CD4-positive, alpha-beta T cell treated with Interleukin-21 for 1 hour (primary cell): ENCODE measurements at places on chromosomes 3 and 15.
A peak's percentile ranks its signal among the peaks of the same experiment; 100 is the strongest.

- no peak for DNase-seq
These were observed 309.6 kb upstream of the SEMA6D start for GRCh38 chr15:47407692-47408091.

DNA sequence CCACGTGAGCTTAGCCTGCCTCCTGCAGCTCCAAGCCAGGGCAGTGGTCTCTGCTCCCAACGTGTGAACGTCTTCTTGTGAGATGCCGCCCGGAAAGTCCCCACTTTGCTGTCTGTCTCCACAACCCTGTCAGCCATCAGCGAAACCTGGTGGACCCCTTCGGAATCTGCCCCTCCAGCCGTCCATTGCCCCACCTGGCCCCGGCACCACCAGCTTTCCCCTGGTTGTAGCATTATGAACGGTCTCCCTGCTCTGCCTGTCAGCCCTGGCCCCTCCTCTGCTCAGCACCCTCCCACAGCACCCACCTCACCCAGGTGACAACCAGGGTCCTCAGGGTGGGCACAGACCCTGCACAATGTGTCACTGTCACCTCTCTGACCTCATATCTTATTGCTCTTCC, 71.1 kb downstream of the HMCES start:
- no peak for DNase-seq

GRCh38 chr15:30953731-30954378, 37.6 kb downstream of the MTMR10 start:
- DNase-seq = no peak

DNA sequence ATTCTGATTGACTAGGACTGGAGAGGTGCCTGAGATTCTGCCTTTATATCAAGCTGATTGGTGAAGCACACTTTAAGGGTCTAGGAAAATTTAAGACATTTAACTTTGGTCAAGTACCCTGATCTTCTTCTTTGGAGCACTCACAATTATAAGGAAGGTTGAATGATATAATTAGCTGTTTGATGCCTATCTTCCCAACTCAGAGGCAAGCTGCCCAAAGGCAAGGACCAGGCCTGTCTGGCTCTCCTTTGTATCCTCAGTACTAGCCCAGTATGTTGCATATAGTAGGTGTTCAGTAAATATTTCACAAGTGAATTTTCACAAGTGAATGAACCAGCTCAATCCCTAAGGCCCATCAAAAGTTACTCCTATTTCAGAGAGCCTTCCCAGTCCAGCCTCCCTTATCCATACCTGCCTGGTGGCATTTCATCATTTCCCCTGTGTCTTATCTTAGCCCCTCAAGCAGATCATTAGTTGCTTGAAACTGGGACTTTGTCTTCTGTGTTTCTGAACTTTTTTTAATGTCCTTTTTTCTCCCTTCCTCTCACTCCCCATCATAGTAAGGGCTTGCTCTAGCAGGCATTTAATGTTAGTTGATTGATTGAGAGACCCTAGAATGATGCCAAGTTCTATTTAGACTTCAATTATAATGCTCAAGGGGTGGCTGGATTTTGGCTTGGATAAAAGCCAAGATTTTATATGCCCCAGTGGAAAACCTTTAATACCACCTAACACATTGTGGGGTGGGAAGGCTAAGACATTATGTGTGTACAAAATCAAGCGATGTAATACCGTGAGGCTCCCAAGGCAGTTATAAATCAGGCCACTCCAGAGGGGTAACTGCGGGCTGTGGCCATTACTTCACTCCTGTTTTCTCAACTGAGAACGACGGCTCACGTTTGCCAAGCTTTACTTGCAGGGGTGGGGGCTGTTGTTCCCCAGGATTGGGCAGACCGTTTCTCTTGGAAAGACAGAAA, 43.2 kb upstream of the BOC start:
- no peak for DNase-seq

DNA sequence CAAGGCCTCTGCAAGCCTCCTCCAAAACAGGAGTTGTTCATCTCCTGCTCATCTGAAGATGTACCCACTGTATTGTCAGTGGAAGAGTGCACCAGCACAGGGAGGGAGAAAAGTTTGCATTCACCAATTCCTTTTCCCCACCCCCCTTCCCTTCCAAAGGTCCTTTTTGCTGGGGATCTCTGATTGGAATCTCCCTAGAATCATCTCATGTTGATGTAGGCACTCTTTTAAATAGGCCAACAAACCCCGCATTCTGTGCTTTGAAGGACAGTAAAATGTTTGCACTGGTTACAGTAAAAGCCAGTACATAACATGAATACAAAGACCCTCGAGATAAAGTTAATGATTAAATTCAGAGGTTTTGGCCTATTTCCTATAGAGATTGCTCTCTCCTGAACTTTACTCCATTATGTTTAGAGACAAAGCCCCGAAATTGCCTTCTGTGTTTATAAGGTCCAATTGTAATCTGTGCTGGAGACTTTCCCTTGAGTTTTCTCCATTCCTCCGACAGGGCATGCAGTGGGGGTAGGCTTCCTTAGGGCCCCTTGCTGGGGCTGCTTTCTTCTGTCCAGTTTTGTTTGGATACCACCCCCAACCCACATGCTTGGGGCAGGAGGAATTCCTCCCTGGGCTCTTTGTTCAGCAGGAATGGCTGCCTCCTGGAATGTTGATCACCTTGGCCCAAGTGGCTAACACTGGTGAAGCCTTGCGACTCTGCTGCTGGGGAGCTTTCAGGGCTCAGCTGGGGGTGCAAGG, 22.5 kb downstream of the TRIM71 start:
- DNase-seq = no peak

GRCh38 chr15:98599909-98600691, 48.2 kb upstream of the IGF1R start:
- peak; percentile 11 for DNase-seq

GRCh38 chr3:116288485-116288884, 156.8 kb downstream of the LSAMP start:
- DNase-seq = no peak
